Muscle of arm (tissue), 14 donors: ENCODE measurements at places on chromosomes 11 and 22.

GRCh38 chr22:47836957-47837356 lies 1074.5 kb downstream of the TBC1D22A start:
- DNase-seq = no peak

- no peak for DNase-seq
Observed at GRCh38 chr11:32581556-32581955, 2.1 kb upstream of the EIF3M start.

GRCh38 chr11:104898685-104899013 lies 389 bp upstream of the CASP12 start:
- DNase-seq = no peak

DNA sequence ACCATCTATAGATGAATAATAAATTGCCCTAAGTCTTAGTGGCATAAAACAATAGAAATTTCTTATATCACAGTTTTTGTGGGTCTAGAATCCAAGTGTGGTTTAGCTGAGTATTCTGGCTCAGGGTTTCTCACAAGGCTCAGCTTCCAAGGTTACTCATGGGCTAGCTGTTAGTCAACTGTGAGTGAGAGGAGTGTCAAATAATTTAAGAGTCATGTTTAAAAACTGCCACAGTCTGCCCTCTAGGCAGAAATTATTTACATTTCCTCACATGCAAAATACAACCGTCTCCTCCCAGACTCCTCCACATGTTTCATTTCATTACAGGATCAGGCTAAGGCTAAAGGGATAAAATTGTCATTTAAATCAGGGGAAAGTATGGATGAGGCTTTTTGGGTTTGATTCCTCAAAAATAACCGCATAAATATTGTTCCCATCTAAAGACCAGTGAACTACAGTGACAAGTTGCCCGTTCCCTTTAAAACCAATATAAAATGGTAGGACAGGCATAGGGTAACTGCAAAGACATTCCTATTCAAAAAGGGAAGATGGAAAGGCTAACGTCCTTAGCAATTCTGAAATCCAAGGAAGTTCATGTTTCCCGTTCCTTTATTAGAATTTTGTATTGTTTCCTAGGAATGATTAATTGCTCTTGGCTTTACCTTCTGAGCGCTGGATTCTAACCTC lies 324.3 kb downstream of the DYNC2H1 start:
- DNase-seq = no peak

DNA sequence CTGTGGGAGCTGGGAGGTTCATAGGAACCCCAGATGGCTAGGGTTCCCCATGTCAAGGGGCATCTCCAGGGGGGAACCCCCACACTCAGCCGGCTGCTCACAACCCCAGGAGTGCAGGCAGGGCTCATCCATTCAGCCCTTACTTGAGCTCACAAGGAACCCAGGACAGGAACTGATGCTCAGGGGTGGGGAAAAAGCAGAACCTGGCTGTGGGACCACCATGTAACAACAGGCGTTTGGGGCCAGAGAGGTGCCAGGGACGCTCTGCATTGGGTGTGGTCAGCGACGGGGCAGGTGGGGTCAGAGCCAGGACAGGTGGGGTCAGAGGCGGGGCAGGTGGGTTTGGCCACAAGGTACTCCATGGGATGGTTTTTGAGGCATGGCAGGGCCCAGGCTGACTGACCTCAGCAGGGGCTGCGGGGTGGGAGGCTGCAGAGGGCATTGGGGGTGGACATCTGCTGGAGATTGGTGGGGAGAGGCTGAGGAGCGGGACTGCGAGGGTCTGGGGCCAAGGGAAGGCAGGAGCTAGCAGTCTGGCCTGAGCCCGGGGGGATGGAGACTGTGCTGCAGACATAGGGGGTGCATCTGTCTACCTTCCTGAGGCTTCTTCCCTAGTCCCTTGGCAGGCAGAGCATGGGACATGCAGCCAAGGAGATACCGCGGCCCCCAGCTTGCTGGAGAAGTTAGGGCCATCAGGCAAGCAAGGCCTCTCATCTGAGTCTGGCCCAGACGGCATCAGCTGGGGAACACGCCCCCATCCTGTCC lies 34.0 kb upstream of the CARS1 start:
- no peak for DNase-seq

DNA sequence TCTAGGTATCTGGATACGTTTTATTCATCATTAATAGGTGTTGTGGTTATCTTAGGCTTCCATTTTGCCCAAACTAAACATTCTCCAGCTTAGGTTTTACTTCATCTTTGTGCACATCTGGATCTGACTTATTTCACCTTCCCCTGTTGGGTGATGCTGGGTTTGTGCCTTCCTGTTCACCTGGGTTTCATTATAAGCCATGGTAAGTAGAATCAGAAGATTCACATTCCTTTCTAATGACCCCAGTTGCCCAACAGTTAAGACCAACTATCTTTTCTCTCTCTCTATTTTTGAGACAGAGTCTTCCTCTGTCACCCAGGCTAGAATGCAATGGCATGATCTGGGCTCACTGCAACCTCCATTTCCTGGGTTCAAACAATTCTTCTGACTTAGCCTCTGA lies 44.6 kb downstream of the LMO2 start:
- DNase-seq = no peak
